T follicular helper cell (primary cell): ENCODE measurements at places on chromosomes 7 and 10.

DNA sequence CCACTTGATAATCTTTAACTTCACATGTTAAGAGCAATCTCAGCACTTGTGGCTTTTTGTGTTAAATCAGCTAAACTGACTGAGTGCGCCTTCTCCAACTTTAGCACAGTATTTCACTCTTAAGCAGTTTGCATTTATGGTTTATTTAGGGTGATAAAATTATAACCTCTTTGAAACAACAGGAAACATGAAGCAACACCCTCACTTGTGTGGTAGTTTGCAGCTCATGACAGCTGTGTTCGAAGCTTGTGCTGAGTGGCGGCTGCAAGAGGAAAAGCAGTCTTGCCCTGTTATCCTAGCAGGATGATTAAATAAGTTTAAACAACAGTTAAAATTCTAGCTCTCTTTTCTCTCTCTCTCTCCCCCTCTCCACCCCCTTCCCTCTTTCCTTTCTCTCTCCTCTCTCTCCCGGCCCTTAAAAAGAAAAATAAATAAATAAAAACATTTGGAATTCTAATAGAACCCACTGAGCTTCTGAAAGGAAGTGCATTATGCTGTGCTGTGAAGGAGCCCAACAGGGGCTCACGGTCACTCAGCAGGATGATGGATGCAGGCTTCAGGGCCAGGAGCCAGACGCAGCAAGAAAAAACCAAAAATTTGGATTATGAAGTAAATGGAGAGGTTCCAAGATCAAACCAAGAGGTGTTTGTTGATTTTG is 25.2 kb downstream of the OGDH start:
- no peak for DNase-seq

DNA sequence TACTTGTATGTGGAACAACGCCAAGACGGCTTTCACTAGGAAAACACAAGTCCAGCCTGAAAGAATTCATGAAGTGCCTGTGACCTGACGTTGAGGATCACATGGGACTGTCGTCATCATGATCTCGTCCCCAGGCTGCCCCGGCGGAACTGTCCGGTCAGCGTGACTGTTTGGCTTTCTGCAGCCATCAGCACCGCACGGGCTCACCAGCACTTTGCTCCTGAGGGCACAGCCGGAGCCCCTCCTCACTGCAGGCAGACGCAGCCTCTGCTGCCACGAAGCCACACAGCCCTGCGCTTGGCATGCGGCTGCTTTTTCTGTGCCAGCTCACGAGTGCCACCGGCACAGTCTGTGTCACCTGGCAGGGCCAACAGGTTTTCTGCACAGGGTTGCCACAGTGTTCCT is 9.4 kb upstream of the GET4 start:
- no peak for DNase-seq

- DNase-seq: no peak
Measured at GRCh38 chr7:82677493-82677892, 233.9 kb upstream of the CACNA2D1 start.

- DNase-seq: no peak
Measured at GRCh38 chr7:43538404-43538771, 44.5 kb upstream of the STK17A start.

DNA sequence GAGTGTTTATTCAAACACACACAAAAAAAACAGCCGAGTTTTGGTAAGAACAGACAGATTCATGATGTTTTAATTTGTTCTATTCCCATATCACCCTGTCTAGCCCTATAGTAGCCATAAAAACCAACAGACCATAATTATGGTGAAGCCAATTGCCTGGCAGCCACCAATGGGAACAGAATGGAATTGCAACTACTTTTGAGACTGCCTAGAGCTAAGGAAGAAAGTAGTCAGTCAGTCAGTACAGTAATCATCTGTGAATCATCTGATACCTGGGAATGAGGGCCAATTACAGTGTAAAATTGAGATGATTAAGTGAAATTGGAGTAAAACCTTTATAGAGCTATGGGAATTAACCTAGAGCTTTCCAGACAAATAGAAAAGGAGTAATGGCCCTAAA is 952.7 kb upstream of the KCND2 start:
- no peak for DNase-seq

DNA sequence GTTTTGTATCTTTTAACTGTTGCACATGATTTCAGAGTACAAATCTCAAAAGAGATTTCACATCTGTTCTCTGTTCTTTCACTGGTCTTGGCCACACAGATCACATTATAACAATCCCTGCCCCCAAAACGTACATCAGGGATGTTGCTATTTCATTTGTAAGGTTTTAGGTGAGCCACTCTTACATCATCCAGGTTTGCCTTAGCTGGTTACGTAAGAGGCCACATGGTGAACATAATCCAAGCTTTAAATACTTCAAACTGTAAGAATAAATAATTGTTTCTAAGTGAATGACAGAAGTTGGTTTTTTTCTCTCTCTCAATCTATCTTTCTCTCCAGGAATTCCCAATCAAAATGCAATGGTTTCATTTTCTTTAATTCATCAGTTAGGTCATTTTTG is 245.9 kb upstream of the HGF start:
- DNase-seq: no peak

GRCh38 chr7:26668821-26669220 is 195.6 kb downstream of the SKAP2 start:
- DNase-seq: no peak

- DNase-seq: no peak
Measured at GRCh38 chr10:48931188-48931587, 8.5 kb downstream of the LRRC18 start.

- no peak for DNase-seq
Measured at GRCh38 chr7:46900312-46901263, 681.3 kb downstream of the TNS3 start.

DNA sequence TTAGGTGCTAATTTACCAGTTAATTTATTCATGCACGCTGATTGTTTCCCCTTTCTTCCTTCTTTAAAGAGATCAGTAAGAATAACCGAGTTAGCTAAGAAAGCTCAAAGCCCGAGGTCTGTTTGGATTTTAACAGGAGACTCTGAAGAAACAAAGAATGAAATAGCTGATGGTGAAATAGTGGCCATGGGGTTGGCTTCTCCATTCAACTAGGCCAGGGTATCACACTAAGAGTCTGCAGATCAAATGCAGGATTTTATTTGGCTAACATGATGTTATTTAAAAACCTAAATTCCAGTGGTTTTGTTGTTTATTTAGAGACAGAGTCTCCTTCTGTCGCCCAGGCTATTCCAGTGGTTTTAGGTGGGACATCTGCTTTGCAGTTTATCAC is 65.2 kb upstream of the SYPL1 start:
- no peak for DNase-seq

GRCh38 chr10:121243609-121244241 is 354.5 kb downstream of the FGFR2 start:
- DNase-seq: no peak

GRCh38 chr7:142513178-142513955 is 235.9 kb upstream of the PRSS1 start:
- no peak for DNase-seq
